ENCODE measurements at places on chromosomes 6 and 20.

DNA sequence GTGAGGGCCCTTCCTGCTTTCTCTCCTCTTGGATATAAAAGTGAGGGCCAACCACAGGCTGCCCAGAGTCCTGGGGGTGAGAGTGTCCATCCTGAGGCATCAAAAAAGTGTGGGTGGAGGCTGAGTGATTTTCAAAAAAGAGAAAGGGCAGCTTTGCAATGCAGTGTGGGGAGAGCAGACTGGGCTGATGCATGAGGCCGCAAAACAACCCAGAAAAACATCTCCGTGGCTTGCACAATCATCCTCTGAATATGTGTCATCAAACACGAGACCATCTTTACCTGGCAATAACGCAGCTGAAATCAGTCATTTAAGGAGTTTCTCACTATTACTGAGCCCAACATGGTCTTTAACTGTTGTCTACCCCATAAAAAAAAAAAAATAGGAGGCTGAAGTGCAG is 191.2 kb upstream of the SOX4 start:
- no peak for DNase-seq

DNA sequence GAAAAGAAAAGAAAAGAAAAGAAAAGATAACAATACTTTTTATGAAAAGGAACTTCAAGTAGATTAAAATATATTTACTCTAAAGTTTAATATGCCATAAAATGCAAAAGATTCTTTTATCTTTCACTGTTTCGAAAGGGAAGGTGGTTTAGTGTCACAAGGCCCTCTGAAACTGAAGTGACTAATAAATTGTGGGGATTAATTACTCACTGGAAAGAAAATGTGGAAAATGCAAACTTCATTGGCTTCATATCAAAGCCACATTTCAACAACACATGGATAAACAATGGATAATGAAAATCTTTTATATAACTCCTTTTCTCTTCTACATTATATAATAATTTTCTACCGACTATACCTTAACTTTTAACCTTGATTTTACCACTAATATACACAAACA is 320.5 kb upstream of the RSPO3 start:
- no peak for DNase-seq

DNA sequence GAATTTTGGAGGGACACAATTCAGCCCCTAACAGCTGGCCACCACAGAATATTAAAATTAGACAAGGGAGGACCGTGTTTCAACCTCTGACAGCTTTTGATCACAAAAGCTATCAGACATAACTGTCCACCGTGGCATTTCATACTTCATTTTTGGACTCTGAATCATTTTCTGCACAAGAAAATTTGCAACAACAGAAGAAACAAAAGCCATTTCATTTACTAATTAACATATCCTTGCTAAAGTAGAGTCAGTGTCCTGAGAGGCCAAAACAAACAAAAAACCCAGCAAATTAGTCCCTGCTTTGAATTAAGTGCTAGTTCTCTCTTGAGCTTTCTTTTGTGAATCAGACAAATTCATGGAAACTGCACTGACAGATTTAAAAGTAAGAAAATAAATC is 17.6 kb upstream of the COL12A1 start:
- no peak for DNase-seq

GRCh38 chr6:116629563-116629981 is 13.3 kb downstream of the RSPH4A start:
- no peak for DNase-seq

DNA sequence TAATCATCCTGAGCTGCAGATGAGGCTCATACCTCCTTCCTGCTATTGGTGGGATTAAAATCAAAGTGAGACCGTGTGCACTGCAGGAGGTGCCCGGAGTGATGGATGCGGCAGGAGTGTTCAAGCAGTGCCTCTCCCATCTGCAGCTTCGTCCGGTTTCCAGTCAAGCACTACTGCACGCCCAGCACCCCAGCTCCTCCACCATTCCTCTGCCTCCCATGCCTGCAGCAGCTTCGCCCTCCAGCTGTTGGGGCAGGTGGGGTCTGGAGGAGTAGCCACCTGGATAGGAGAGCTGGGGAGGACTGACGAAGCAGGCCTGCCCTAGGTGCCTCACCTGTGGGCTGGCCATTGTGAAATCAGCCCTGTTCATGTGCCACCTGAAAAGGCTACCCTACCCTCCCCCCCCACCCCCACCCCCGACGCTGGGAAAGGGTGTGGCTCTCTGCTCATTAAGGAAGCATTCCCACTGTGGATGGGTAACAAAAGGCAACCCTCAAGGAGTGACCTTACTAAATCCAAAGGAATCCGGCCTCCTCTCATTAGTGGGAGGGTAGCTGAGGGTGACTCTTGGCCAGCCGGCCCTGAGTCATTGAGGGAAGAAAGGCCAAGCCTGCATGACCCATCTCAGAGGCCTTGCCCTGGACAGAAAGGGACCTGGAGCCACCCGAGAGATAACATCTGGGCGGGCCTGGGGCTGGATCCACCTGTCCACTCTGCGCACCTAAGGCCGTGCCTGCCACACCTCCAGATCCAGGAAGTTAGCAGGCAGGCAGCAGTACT is 115.9 kb upstream of the ARMC2 start:
- no peak for DNase-seq

- no peak for DNase-seq
These were observed 30.7 kb downstream of the CDK19 start for GRCh38 chr6:110784610-110784979.

- no peak for DNase-seq
These were observed 61.7 kb downstream of the E2F3 start for GRCh38 chr6:20463396-20463795.

GRCh38 chr6:21037453-21037852 is 503.2 kb downstream of the CDKAL1 start:
- no peak for DNase-seq

DNA sequence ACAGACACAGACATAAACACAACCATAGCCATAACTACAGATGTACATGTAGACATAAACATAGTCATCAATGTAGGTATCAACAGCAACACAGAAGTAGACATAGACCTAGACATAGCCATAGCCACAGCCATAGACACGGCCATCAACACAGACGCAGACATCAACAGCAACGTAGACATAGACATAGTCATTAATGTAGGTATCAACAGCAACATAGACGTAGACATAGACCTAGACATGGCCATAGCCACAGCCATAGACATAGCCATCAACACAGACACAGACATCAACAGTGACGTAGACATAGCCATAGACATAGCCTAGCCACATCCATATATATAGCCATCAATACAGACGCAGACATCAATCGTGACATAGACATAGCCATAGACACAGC is 258.3 kb upstream of the FOXQ1 start:
- DNase-seq = no peak

- DNase-seq = no peak
These were observed 15.4 kb downstream of the RAMACL start for GRCh38 chr6:166570929-166571713.

DNA sequence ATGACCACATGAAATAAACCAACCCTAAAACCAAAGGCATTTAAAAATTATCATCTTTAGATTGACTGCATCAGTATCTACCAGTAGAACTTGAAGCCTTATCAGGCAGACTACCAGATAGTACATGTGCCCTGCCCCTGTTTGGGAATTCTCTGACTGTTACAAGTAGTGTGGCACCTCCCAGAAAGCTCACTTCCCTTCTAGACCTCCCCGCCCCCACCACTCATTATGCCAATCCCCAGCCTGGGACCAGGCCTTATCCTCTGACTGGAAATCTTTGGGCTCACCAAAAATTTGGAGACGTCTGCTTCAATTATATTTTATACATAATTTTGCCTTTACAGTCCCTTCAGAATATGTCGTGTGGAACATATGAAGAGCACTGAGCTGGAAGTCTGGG is 155.6 kb downstream of the TFAP2B start:
- DNase-seq = no peak

- no peak for DNase-seq
These were observed 186.6 kb downstream of the SOX4 start for GRCh38 chr6:21780141-21780540.

DNA sequence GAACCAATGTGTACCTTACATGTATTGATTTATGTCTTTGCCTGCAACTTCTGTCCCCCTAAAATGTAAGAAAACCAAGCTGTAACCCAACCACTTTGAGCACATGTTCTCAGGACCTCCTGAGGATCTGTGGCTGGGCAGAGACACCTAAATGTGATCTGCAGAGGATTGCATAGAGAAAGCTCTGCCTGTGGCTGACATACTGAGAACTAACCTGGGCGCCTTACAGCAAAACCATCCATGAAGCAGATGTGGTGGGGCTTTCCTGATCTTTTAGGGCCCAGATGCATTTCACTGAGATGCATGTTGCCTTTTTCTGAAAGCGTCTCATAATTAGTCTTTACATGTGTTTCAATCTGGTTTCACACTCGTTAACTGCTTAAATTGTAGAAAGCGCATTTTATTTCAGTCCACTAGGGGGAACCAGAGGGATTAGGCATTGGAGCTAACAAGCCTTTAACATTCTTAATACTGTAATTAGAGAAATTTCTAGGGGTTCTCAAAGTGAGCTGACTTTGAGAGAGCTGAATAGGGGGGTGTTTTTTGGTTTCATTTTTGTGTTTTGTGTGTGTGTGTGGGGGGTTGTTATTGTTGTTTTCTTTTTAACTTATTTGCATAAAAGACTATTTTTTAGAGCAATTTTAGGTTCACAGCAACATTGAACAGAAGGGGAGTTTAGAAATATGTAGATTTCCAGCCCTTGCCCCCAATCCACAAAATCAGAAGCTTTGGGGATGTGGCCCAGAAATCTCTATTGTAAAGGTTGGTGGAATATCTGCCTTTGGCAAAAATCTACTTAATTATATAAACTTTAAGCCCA is 50.9 kb upstream of the FAM184A start:
- peak; percentile 68 for DNase-seq

- DNase-seq = no peak
These were observed 20.7 kb downstream of the DYNLRB1 start for GRCh38 chr20:34536798-34537394.

DNA sequence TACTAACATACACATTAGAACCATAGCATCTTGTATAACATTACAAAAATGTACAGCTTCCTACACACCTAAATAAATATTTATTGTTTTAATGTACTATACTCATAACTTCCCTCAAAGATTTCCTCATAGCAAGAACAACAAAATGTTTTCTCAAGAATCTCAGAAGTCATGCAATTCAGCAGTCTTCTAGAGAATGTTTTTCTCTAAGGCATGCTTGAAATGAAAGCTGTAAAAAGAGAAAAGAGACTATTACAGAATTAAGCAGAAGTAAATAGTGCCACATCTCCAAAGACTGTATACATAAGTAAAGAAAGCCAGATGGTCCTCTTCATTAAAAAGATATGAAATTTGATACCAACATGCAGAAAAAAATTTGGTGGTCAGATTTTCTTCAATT is 672.2 kb downstream of the EPM2A start:
- DNase-seq = no peak

DNA sequence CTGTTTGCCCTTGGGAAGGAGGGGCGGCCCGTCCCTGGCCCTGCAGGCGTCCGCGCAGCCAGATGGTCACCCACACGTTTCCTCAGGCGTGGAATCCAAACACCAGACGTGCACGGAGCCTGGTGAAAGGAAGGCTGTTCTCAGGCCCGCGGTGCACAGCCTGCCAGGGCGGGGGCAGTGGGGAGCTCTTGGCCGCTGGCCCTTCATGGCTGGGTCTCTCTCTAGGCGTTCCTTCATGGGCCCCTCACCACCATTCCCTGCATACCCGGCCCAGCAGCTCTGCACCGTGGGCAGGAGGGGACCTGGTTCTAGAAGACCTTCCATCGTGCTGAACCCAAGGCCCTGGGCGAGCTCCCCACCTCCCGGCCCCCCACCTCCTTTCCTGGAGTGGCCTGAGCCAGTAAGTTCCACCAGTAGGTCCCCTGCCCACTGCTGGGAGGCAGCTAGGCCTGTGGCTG is 30.4 kb upstream of the SMOC2 start:
- no peak for DNase-seq

DNA sequence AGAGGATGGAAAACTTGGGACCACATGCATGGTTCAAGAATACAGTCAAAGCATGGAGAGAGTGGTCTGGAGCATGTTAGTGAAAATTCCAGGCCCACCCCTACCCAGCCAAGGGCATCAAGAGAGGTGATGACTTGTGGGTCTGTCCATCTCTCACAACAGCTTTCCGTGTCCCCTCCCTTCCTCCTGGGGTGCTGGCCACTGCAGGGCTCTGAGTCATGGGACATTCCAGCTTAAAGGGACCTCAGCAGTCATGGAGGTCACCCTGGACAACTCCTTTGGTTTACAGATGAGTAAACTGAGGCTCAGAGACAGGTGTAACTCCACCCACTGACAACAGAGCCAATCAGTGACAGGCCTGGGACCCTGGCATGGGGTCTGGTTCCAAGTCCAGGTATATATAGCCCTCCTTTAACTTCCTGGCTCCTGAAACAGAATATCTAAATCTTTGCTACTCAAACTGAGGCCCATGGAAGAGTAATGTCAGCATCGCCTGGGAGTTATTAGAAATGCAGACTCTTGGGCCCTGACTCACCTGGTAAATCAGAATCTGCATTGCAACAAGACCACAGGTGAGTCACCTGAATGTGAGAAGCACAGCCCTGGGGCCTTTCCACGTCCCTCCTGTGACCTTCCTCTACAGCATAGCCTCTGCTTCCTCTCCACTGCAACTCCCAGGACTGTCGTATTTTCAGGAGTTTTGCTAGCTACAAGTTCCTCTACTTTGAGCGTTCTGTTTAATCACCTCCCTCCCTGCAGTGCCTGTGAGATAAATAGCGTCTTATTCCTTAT is 170.2 kb downstream of the ZDHHC14 start:
- no peak for DNase-seq

- no peak for DNase-seq
These were observed 41.2 kb upstream of the JAG1 start for GRCh38 chr20:10715035-10715434.

- no peak for DNase-seq
These were observed 137.0 kb downstream of the CEBPB start for GRCh38 chr20:50327666-50328065.

DNA sequence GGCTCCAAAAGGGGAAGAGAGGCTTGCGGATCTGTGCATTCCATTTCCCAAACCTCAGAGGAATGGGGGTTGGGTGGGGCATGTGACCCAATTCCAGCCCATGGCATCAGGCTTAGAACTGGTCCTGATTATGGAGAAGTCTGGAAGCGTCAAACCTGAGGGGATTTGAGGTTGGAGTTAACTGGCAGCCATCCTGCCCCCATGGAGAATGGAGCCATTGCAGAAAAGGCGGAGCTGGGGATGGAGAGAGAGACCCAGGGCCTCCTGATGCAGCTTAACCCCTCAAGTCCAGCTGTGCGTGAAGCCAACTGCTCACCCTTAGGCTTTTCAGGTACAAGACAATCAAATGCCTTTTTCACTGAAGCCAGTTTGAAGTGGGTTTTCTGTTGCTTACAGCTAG is 9.9 kb upstream of the SDCBP2 start:
- no peak for DNase-seq

DNA sequence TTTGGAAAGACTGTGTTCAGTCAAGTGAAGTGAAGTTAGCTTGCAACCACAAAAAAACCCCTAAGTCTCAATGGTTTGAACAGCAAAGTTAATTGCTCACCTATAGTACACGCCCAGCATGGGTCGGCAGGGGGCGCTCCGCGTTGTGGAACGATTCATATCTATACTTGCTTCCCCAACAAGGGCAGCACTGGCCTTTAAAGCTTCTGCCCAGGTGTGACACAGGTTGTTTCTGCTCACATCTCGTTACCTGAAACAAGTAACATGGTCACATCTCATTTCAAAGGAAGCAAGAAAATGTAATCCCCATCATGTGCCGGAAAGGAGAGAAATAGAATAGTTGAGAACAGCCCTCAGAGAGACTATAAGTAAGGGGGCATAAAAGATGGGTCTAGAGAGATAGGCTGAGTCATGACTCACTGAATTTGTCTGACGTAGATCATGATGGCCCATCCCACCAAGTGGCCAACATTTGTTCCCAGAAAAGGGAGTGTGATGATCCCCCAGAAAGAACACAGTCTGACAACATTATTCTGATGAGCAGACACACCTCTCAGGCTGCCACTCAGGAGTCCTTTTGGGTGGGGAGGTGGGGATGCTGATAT is 29.0 kb downstream of the HNF4A start:
- peak; percentile 49 for DNase-seq

Data from CD14-positive monocyte (primary cell).